ENCODE measurements at places on chromosomes 4 and X.

- no peak for DNase-seq
These were observed 578 bp downstream of the APOOL start for GRCh38 chrX:85004255-85004654.

DNA sequence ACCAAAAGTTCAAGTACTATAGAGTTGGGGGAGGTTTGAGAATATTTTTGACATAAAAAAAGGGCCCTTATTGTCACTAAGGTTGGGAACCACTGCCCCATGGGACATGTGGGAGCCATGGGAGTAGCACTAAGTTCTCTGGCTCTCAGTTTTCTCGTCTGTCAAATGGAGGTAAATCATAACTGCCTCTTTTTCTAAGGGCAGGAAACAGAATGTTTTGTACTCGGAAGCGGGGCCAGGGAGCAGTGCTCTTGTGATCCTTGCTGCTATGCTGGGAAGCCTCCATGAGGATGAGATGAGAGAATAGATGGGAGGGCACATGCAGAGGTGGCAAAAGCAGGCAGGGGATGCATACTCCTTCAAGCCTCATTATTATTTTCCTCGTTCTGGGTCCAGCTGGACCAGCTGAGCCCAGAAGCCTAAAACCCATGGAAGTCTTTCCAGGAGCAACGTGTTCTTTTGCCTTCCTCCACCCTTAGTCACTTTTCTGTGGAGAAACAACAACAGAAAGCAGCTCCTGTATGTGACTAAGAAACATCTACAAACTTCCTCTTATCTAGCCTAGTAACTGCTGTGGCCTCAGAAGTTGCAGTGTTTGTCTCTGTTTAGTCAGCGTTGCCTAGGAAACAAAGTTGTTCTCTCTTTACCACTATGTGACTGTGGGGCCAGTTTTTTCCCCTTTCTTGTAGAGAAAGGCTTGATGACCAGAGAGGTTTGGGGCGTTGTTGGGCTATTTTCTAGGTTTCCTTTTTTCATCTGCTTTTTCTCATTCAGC, 64.8 kb downstream of the TSC22D3 start:
- peak; percentile 85 for DNase-seq

DNA sequence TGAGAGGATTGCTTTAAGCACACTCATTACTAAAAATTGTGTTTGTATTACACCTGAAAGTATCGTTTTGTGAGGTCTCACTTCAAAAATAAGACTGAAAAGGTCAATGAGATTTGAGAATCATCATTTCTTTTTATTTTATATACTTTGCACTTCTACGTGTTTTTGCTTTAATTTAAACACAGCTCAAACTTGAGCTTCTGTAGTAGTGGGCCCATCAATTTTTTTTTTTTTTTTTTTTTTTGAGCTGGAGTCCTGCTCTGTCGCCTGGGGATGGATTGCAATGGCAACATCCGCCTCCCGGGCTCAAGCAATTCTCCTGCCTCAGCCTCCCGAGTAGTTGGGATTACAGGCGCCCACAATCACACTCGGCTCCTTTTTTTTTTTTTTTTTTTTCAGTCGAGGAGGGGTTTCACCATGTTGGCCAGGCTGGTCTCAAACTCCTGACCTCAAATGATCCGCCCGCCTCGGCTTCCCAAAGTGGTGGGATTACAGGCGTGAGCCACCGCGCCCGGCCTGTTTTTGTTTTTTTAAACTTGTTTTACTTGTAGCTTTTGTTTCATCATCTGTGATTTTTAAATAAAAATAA, 1.5 kb downstream of the GSTCD start:
- DNase-seq, result no peak

DNA sequence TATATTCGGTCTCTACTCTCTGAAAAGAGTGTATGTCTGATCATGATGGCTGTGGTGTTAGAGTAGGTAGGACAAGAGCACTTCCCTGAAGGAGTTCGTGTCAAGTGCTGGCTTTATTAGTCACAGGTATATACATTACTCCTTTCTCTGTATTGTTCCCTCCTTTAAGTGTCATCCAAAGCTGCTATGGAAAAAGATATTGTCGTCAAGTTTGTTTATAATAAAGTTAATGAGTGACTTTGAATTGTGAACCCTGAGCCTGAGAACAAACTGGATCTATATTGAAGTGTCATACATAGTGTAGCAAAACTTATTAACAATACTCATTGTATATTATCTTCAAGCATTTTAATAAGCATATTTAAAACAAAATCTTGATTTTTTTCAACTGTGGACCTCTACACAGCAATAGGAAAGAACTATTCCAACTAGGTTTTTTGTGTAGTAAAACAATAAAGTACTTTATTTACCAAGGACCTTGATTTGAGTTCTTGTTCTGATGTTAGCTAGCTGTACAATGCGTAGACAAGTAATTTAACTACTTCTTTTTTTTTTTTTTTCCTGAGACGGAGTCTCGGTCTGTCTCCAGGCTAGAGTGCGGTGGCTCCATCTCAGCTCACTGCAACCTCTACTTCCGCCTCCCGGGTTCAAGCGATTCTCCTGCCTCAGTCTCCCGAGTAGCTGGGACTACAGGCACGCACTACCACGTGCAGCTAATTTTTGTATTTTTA, 177.7 kb downstream of the RAPGEF2 start:
- DNase-seq, result no peak

- no peak for DNase-seq
These were observed 41.5 kb downstream of the CBLL2 start for GRCh38 chrX:22314211-22314610.

DNA sequence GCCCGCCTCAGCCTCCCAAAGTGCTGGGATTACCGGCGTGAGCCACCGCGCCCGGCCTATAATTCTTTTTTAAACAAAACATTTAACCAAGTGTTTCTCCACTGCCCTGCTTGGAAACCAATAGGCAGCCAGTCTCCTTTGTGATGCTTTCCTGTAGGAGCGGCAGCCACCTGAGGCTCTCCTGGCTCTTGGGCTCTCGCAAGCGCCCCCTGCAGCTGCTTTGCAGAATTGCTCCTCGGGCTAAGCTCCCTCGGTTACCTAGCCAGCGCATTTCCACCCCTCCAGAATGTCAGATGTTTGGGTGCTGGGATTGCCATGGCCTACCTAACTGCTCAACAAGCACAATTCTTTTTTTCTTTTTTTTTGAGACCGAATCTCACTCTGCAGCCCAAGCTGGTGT, 7.7 kb downstream of the S100P start:
- DNase-seq, result no peak

GRCh38 chr4:129672941-129673340, 577.0 kb downstream of the C4orf33 start:
- no peak for DNase-seq

DNA sequence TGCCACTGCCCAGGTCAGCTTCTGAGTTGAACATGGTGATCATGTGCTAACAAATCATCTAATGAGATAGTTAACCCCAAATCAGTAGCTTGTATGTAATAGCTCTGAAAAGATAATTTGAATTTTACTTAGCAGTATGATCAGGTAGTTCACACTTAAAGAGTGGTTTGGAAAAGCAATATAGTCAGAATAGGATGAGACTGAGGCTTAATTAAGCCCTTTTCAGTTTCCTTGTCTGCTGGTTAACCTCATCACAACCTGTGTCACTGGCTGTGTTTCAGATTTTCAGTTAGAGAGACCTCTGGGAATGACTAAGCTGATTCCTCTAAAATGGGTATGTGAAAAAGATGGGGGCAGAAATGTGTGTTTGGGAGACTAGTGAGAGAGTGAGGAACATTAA, 38.1 kb downstream of the GPR174 start:
- DNase-seq, result no peak

GRCh38 chr4:101160792-101161592, 186.3 kb downstream of the PPP3CA start:
- DNase-seq, result no peak

DNA sequence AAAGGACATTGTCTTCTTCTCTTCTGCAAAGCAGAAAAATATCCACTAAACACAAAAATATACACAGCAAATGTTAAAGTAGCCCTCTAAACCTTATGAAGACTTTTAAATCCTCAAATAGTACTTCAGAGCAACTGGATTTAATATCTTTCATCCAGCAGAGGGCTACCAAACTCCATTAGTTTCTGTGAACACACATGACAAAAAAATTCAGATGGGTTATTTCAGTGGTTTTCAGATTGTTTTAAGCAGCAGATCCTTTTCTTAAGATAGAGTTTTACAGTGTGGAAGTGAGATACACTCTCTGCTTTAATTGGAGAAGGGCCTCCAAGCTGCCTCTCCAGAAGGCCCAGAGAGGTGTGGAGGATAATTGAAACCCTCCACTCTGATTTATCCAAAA, 56.7 kb downstream of the ANK2 start:
- DNase-seq, result peak; percentile 64

- no peak for DNase-seq
These were observed 13.8 kb downstream of the MPP1 start for GRCh38 chrX:154791467-154791866.
